HCT116 (cell line): ENCODE measurements at places on chromosomes 12 and 14. TPM values are rescaled to one million over a fixed set of nuclear protein-coding genes. Genes with fewer than 3 reads are reported as not detected.

Gene NINJ2
- total RNA-seq = not detected

- peaks cover 31% of the 10 kb centered on the region for H3K4me1 ChIP-seq
- no peak for DNase-seq
- peak overlapping the region; percentile 66; the same call in 1 of the 2 replicates for H3K4me3 ChIP-seq
- no peak overlapping the region; the same call in 1 of the 2 replicates for H3K27ac ChIP-seq
These were observed 1.9 kb downstream of the SYT1 start for GRCh38 chr12:78866518-78866917.

Gene ATG101
- total RNA-seq = 49.2 TPM

Gene POTEM
- total RNA-seq = not detected

Gene TMEM229B
- 0.71 TPM for total RNA-seq

DNA sequence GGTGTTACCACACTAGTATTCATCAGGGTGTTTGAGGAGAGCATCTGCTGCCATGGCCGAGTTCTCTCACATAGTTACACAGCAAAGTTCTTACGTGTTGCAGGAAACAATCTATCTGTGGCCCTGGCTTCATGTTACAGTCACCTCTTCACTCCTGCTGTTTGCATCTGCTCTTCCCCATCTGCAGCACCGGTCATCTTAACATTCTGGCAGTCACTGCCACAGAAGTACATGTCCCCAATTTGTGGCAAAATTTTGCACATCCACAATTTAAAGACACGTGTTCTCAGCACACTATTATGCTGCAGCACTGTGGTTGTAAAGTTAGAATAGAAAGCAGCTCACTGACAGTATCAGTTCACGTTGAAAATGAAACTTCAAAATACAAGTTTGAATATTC lies 23.2 kb downstream of the MAPK1IP1L start:
- no peak overlapping the region for H3K27ac ChIP-seq
- no peak overlapping the region for H3K4me3 ChIP-seq
- H3K27me3 ChIP-seq = no peaks in the 10 kb centered on the region
- H3K36me3 ChIP-seq = no peaks in the 10 kb centered on the region
- DNase-seq = no peak

GRCh38 chr12:2804393-2805142 lies 7.9 kb upstream of the ITFG2 start:
- DNase-seq = no peak
- no peak overlapping the region for H3K27ac ChIP-seq
- no peaks in the 10 kb centered on the region for H3K27me3 ChIP-seq

GRCh38 chr14:74211945-74212580 lies 27.2 kb upstream of the VSX2 start:
- H3K36me3 ChIP-seq = no peaks in the 10 kb centered on the region
- no peak for DNase-seq
- no peak overlapping the region for H3K27ac ChIP-seq
- H3K4me1 ChIP-seq = no peaks in the 10 kb centered on the region
- no peaks in the 10 kb centered on the region for H3K27me3 ChIP-seq

Gene STX2
- total RNA-seq = 19.2 TPM

Gene VRTN
- total RNA-seq = 0.10 TPM

GRCh38 chr12:104358353-104359003 lies 54.9 kb downstream of the EID3 start:
- no peak overlapping the region for H3K4me3 ChIP-seq
- H3K36me3 ChIP-seq = no peaks in the 10 kb centered on the region
- DNase-seq = peak; percentile 35
- H3K27ac ChIP-seq = no peak overlapping the region

DNA sequence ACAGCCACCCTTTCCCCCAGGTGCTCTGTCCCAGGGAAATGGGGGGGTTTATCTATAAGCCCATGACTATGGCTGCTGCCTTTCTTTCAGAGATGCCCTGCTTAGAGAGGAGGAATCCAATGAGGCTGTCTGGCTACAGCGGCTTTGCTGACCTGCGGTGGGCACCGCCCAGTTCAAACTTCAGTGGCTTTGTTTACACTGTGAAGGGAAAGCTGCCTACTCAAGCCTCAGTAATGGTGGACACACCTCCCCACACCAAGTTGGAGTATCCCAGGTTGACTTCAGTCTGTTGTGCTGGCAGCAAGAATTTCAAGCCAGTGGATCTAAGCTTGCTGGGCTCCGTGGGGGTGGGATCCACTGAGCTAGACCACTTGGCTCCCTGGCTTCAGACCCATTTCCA lies 869.2 kb downstream of the SLC6A15 start:
- H3K27me3 ChIP-seq = no peaks in the 10 kb centered on the region
- H3K27ac ChIP-seq = no peak overlapping the region
- no peaks in the 10 kb centered on the region for H3K36me3 ChIP-seq
- no peak for DNase-seq
- no peak overlapping the region for H3K4me3 ChIP-seq

Gene SERPINA9
- not detected for total RNA-seq
